ENCODE measurements at places on chromosomes 11 and 22. TPM values are rescaled to one million over a fixed set of nuclear protein-coding genes. Genes with fewer than 3 reads are reported as not detected.
A peak's percentile ranks its signal among the peaks of the same experiment; 100 is the strongest.

DNA sequence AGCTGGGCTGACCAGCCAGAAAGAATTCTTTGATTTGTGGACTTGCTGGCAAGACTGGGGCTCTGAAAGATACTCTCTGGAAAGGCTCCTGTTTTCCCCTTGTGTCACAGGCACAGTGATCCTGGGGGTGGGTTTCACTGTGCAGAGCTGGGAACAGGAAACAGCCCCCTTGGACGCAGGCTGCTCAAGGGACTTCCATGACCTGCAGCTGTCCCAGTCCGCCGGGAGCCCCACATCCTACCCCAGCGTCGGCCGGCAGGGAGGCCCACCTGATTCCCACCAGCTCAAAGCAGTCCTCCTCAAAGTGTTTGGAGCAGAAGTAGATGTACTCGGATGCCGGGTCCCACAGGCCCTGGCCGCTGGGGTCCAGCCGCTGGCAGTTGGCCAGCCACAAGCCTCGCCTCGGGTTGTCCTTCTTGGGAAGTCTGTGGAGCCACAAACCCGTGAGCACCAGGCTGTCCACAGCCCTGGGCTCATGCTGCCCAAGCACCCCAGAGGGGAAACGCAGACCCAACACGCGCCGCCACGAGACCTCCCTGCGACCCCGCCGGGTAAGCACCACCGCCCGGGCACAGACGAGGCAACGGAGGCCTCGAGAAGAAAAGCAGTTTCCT lies 824 bp downstream of the THAP7 start:
- no peak for DNase-seq

DNA sequence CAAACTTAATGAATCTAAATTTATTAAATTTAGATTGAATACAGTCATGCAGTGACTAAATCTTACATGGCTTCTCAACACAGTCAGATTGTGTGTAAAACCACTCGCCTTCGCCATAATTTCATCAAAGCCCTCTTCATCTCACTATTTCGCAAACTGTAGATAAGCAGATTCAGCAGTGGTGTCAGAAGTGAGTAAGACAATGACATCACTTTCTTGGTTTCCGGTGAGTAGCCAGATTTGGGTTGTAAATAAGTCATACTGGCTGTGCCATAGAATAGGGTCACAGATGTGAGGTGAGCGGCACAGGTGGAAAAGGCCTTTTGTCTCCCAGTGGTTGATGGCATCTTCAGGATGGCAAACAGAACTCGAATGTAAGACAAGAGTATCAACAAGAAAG lies 3.4 kb downstream of the OR10A6 start:
- no peak for DNase-seq

DNA sequence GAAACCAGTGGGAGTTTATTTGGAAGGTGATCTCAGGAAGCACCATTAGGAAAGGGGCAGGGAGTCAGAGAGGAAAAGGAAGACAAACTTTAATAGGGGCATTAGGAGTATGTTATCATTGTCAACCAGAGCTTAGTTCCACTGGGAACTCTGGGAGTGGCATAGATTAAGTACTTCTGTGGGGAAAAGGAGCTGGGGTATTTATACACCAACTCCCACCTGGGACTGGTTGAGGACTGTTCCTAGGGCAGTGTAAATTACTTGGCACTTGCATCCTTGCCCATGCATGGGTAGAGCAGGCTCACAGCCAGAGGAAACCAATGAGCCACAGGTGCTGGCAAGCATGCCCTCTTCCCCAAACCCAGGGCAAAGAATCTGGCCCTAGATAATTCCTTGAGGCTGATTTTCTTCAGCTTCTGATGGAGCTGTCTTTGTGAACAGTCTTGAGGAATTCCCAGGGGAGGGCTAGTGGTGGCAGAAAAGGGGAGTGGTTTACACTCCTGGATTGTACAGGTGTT lies 541.2 kb downstream of the MIAT start:
- DNase-seq, result no peak

GRCh38 chr11:110338684-110339083 lies 42.3 kb upstream of the RDX start:
- no peak for DNase-seq

GRCh38 chr11:115391598-115391997 lies 112.6 kb downstream of the CADM1 start:
- peak; percentile 62 for DNase-seq

GRCh38 chr11:115871161-115871760 lies 367.0 kb upstream of the CADM1 start:
- DNase-seq, result peak; percentile 15

DNA sequence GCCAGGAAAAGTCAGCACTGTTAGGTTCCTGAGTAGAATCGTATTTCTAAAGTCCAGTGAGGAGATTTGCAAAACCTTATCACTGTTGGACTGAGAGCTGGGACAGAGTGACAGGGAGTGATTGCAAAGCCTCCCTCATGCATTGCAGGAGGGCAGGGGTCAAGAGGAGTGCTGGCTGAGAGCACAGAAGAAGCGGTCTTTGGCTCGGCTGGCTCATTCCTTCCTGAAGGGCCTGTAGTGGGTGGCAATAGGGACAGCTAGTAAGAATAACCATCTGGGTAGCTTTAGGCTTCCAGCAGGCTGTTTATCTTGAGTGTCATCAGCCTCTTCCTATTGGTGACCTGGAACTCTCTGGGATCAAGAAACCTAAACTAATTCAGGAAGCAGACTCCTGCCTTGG lies 53.4 kb downstream of the CD44 start:
- DNase-seq, result peak; percentile 29

DNA sequence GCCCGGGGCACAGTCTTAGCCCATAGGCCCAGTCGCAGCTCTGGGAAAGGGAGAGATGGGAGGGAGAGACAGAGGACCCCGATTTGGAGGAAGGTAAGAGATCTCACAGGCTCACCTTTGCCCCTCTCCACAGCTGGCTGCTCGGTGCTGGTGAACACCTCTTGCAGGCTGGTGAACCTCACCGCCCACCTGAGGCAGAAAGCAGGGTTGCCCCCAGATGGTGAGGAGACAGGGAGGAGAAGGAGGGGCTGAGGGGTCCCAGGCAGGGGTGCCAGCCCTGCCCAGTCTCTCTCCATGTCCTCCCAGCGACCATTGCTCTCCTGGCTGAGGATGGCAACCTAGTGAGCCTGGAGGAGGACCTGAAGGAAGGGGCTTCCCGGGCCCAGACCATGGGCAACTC lies 1.2 kb downstream of the C22orf15 start:
- DNase-seq, result no peak

DNA sequence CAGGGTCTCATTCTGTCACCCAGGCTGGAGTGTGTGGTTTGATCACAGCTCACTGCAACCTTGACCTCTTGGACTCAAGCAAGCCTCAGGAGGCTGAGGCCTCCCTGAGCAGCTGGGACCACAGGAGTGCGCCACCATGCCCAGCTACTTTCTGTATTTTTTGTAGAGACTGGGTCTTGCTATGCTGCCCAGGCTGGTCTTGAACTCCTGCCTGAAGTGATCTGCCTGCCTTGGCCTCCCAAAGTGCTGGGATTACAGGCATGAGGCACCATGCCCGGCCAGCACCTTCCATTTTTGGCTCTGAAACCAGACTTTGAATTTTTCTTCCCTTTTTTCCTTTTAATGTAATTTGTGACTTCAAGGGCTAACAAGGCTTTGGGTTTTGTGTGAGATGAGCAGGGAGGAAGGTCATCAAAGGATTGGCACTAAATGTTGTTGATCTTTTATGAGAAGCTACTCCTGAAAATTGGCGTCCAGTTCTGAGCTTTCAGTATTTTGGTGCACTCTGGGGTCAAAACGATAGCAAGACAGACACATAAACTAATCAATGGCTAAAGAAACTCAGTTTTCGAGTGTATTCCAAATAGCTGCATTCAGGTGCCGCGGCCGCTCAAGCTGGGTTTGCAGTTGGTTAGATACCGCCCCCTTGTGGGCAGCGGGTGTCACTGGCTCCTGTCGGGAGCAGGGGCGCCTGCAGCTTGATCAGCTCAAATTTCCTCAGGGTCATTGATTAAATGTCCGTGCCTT lies 51.9 kb upstream of the CLMP start:
- DNase-seq, result peak; percentile 94

DNA sequence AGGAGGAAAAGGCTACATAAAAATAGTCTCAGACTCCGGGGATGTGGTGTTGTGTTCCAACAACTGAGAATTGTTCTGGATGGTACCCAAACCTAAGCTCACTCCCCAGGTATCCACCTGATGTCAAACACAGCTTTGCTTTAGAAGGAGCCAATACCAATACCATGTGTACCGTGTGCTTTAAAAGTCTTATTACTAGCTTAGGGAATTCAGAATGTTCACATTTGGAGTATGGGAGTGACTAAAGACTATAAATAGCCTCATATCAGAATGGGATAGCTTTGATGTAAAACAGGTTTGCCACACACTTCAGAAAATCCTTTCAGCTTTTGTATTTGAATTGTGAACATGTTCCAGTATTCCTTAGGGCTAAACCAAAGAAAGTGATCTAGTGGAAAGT lies 248.7 kb upstream of the ARHGAP42 start:
- no peak for DNase-seq

GRCh38 chr11:64844330-64845128 lies at the start of gene CDC42BPG:
TSS of gene CDC42BPG (minus strand) at chr11:64844653. CDS start at chr11:64844569, 84 bp downstream.
- DNase-seq, result peak; percentile 80

- no peak for DNase-seq
Measured at GRCh38 chr22:49393526-49393925, 434.1 kb downstream of the BRD1 start.

- DNase-seq, result no peak
Measured at GRCh38 chr11:75237050-75237449, 3.5 kb upstream of the TPBGL start.

- no peak for DNase-seq
Measured at GRCh38 chr11:31106326-31106725, 263.2 kb downstream of the DCDC1 start.

- DNase-seq, result no peak
Measured at GRCh38 chr11:121898903-121899302, 217.1 kb downstream of the BLID start.

DNA sequence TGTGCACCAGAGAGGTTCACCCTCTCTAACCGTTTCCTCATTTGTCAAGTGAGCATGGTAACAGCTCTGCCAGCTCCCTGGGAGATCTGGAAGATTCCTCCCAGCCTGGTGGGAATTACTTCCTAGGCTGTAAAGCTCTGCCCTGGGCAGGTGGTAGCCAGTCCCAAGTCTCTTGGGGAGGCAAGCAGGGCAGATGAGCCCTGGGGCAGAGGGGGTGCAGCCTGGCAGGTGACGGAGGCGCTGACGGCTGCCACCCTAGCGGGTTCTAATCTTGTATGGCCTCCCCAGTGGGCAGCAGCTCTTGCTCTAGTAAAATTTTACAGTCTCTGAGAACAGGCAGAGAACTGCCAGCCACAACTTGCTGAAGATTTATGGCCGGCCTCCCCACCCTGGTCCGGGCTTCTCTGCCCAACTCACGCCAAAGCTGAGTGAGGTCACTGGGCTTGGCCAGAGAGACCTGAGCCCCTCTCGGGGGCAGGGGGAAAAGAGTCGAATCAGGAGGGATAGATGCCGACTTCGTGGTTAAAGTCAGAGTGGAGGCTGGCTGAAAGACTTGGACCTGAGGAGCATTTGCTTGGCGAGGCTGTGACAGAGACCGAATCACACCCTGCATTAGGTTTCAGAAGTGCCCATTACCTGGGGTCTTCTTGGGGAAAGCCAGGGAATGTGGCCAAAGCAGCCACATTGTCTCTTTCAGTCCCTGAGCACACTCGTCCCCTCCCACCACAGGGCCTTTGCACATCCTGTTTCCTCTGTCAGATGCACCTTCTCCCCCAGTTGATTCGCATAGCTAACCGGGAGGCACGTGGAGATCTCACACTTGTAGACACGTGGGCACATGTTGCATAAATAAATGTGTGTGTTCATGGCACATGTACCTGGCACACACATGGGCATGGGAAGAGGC lies 188.2 kb downstream of the MN1 start:
- DNase-seq, result no peak

GRCh38 chr11:16857186-16857585 lies 118.7 kb downstream of the C11orf58 start:
- no peak for DNase-seq

GRCh38 chr11:8719211-8719649 lies 36.6 kb downstream of the RPL27A start:
- DNase-seq, result peak; percentile 87

DNA sequence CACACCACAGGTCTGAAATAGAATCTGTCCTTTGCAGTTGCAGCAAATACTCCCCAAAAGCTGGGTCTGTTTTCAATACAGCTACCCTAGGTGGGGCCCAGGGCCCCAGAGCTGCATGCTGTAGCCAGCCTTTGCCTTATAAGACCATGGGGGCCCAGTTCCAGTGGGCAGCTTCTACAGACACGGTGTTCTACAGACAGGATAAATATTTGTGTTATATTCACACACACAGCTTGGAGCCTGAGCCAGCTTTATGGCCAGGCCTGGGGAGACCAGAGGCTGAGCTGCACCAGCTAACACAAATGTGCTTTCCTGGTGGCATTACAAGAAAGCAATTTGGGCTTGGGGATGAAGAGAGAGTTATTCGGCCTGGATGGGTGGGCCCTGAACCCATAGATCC lies 151.8 kb upstream of the NCAM1 start:
- no peak for DNase-seq

- no peak for DNase-seq
Measured at GRCh38 chr22:40334899-40335298, 11.4 kb upstream of the ADSL start.

DNA sequence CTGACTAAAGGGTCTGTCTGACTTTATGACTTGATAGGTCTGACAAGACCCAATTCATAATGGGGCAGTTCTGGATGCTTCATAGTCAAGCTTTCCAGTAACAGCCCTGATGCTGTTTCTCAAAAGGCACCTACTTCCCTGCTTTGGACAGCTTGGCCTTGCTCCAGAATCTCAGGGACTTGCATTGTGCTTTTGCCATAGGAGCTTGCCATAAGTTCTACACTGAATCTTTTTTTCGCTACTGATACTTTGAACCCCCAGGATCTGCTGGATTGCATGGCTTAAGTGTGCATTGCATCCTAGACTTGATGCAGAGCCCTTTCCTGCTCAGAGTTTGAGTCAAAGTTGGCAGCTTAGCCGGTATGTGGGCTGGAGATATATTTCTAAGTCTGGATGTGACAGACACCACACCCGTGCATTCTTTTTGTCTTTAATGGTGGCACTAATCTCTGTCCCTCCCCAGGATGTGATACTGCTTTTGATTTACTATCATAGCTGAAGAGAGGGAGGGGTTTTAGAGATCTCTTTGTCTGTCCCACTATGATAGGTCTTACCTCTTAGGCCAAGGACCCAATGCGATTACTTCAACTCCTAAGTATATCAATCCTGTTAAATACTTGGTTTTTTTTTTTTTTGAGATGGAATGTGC lies 16.9 kb upstream of the SLC3A2 start:
- no peak for DNase-seq

- no peak for DNase-seq
Measured at GRCh38 chr11:75811485-75811884, 3.5 kb upstream of the UVRAG start.

- DNase-seq, result peak; percentile 29
Measured at GRCh38 chr22:35725521-35725920, 7.8 kb downstream of the APOL5 start.

The LGALS12 gene
- total RNA-seq, result not detected

The SYT13 gene
- total RNA-seq, result 1.5 TPM

The APOA5 gene
- not detected for total RNA-seq

The RAB38 gene
- 5.6 TPM for total RNA-seq

The UNC93B1 gene
- 9.9 TPM for total RNA-seq

The SHANK3 gene
- 10.1 TPM for total RNA-seq

The HEPHL1 gene
- not detected for total RNA-seq

The OR5B21 gene
- total RNA-seq, result not detected

The FGF4 gene
- not detected for total RNA-seq

The PHOX2A gene
- not detected for total RNA-seq

The CRYAB gene
- 90.5 TPM for total RNA-seq

The CNGA4 gene
- not detected for total RNA-seq

The PRR5 gene
- 16.3 TPM for total RNA-seq

The TUBA8 gene
- total RNA-seq, result 13.3 TPM
